ENCODE measurements at places on chromosomes 16 and 17.
A peak's percentile ranks its signal among the peaks of the same experiment; 100 is the strongest.

DNA sequence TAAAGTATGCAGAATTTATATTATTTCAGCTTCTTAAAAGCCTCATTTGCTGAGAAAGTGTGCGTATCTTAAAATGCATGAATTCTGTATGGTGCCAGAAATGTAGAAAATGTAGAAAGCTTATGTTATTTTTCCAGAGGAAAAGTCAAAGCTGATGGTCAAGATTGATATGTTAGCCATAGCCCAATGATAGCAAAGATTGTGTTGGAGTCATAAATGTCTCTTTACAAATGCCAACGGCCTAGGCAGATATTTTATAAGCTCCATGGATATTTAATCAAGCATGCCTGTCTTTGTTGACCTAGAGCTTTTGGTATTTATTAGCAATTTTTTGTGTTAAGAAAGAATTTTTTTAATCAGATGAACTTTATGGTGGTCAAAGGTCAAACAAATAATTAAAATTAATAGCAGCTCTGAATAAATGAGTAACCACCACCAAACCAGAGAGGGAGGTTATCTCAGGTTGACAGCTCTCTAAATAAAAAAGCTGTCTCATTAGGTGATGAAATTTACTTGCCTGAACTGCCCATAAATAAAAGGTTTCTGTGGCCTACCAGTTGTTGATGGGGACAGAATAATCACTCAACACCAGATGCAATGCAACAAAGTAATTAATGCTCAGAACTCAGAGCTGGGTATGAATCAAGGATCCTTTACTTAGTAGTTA lies 28.5 kb downstream of the CLEC3A start:
- DNase-seq, result no peak

GRCh38 chr17:4026255-4026654 lies 62.0 kb upstream of the ATP2A3 start:
- no peak for DNase-seq

DNA sequence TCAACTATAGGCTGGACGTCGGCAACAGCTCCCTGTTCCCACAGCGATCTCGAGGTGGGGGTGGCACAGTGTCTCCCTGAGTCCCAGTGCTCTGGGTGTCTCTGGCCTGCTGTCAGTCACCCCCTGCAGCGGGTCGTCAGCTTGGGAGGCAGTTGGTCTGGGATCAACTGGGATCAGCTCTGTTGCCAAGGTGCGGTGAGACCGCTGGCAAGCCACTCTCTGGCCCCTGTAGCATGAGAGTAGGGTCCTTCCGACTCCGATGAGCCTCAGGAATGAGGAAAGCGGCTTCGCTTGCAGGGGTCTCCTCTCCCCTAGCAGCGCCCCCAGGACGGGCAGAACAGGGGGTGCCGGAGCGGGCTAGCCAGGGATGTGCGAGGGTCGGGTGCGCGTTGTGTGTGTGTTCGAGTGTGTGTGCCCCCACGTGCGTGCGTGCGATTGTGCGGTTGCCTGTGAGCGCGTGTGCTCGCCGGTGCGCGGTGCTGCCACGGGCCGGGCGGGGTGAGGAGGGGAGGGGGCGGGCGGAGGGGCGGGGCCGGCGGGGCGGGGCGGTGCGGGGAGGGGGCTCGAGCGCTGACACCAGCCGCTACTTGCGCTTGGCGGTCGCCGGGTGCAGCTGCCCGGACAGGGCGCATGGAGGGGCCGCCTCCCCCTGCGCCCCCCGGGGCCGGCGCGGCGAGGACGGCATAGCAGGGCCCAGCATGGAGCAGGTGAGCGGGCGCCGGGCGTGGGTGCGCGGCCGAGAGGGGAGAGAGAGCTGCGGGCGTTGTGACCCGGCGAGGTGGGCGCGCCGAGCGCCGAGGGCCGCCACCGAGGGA lies 9.4 kb upstream of the ARHGAP23 start:
- DNase-seq, result peak; percentile 61

GRCh38 chr17:41315814-41316445 lies 420 bp upstream of the KRTAP17-1 start:
- no peak for DNase-seq

DNA sequence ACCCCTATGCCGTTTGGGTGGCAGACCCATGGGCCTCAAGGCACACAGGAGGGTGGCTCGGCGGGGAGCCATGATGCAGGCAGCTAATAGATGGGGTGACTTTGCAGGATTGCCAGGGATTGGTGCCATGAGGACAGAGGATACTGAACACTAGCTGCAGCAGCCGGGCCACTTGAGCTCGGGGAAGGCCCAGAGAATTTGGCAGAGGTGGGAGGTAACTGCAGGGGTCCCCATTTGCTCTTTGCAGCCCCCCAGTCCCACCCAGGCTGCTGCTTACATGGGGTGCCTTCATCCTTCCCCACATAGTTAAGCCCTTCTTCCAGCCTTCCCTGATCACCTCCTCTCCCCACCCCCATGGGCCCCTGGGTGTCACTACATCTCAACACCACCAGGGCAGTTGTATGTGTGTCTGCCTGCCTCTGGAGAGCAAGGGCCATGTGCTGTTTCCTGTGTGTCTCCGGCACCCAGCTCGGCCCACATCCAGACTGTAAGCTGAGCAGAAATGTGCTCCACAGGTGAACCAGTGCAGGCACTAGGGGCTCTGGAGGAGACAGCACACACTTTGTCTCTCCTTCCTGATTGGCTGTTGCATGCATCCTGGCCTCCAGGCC lies 52.0 kb downstream of the SREBF1 start:
- no peak for DNase-seq

GRCh38 chr17:3448059-3448665 lies 14.5 kb upstream of the OR1E2 start:
- no peak for DNase-seq

- DNase-seq, result peak; percentile 54
These were observed 22.2 kb upstream of the DNAH17 start for GRCh38 chr17:78599419-78599818.

- no peak for DNase-seq
These were observed 495.1 kb downstream of the CDH11 start for GRCh38 chr16:64626776-64627175.

DNA sequence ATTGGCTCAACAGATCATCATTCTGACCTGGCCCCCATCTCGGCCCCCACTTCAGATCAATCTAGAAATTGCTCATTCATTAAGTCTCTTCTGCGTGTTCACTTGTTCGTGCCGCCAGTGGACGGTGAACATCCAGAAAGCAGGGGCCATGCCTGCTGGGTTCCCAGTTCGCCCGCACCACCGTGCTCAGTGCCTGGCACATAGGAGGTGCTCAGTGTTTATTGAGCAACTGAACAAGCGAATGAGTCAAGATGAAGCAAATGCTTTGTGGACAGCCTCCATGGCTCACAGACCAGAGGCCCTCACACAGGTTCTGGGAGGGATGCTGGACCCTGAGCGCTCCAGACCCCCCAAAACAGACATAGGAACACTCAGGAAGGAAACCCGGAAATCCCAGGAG lies 13.9 kb downstream of the BEAN1 start:
- DNase-seq, result no peak

- DNase-seq, result peak; percentile 9
These were observed 52.9 kb downstream of the RMI2 start for GRCh38 chr16:11398136-11398535.

DNA sequence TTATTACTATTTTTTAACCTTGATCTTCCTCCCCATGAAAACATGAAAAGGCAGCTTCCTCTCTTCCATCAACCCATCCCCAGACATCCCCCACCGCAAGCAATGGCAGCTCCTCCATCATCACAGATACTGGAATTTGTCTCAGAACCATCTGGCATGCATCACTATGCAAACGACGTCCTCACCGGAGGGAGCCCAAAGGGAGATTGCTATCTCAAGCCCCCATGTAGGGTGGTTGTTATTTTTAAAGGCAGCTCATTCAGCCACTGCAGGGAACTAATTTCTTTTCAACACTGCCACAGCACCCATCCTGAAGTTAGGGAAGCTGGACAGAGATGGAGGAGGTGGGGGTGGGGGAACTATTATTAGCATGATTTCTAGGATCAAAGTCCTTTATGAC lies 222.5 kb downstream of the FOXL1 start:
- no peak for DNase-seq

DNA sequence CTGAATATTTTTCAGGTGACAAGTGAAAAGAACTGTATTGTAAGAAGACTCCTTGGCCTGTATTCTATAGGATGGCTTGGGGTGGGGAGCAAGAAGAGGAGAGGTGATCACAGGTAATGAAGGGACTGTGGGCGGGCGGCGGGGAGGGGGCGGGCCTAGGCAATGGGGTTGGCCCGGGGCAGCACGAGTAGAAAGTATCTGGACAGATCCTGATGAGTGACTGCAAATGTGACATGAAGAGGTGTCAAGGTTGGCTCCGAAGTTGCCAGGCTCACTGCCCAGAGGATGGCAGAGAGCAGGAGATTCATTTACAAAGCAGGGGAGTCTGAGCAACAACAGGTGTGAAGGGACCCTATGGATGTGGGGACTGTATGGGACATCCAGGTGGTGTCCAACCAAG lies 10.8 kb upstream of the G6PC1 start:
- no peak for DNase-seq

GRCh38 chr16:79613009-79613408 lies 12.5 kb upstream of the MAF start:
- no peak for DNase-seq

DNA sequence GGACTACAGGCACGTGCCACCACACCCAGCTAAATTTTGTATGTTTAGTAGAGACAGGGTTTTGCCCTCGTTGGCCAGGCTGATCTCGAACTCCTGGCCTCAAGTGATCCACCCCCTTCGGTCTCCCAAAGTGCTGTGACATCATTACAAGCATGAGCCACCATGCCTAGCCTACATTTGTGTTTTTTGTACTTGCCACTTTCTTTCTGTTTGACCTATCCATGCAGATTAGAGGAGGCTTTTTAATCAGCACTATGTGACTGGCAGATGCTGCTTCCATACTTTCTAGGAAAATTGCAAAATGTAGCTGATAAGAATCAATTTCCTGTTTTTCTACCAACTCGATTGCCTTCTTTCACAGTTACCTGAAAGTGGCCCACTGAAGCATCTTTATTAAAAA lies 57.3 kb downstream of the B9D1 start:
- no peak for DNase-seq

GRCh38 chr16:27491894-27492587 lies 57.7 kb downstream of the GTF3C1 start:
- DNase-seq, result no peak

GRCh38 chr16:81740169-81740568 lies 38.9 kb upstream of the PLCG2 start:
- DNase-seq, result no peak

DNA sequence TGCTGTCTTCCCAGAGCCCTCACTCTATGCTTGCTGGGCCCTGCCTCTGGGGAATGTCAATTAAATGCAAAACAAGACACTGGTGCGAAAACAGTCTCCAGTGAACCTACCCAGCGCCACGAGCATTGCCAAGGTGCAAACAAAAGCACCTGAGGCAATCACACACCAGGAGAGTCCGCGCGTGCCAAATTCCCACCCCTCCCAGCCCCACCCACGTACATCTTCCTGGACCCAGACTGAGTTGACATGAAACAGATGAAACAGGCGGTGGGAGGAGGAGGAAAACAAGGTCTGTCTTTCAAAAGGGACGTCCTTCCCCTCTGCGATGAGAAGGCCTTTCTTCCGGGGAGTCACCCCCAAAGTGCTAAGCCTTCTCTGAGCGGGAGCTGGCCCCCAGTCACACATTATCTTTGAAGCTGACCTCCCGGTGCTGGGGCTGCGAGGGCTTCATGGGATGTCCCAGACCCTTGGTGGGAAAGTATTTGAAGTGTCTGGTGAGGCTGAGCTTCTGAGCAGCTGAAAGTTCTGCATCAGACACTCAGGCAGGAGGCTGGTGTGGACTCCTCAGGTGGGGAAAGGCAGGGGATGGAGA lies 200.4 kb downstream of the AXIN2 start:
- DNase-seq, result no peak

DNA sequence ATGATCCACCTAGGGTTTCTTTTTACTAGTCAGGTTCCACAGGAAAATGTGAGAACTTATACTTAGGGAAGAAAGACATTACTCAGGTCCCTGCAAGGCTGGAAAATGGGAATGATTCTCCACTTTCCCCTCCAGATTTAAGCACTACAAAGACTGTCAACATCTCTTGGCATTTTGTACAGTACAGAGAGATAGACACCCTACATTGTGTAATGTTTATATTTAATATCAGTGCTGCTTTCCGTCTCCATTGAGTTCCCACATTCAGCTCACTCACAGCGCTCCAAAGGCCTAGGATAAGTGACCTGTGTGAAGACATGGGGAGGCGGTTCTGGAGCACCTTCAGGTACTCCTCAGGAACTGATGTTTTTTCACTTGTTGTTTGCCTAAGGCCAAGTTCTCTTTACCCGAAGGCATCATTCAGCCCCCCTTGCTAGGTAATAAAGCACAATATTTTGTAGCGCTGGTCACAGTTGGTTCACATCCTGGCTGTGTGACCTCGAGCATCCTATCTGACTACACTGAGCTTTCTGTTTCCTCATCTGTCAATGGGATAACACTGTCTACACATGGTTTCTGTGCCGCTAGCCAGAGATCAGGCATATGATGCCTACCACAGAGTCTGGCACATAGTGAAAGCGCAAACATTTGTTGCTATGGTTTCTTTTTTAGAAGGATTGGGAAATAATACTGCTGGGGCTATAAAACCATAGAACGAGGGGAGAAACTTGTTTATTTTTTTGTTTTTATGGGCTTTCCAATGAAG lies 226.6 kb downstream of the ZFHX3 start:
- DNase-seq, result no peak

DNA sequence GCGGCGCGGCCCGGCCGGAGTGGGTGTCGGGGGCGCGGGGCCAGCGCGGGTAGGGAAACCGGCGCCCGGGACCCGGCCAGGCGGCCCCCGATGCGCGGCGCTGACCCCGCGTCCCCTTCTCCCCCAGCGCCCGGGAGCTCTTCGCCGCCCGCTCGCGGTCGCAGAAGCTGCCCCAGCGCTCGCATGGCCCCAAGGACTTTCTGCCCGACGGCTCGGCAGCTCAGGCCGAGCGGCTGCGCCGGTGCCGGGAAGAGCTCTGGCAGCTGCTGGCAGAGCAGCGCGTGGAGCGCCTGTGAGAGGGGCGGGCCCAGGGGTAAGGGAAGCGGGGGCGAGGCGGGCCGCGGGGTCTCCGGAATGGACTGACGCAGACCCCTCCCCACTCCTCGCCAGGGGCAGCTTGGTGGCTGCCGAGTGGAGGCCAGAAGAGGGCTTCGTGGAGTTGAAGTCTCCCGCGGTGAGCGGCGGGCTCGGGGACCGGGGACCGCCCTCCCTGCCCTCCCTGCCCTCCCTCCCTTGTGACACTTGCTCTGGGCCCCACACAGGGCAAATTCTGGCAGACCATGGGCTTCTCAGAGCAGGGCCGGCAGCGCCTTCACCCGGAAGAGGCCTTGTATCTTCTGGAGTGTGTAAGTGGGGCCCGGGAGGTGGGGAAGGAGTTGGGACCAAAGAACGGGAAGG lies 430 bp downstream of the TSEN54 start:
- DNase-seq, result peak; percentile 59

DNA sequence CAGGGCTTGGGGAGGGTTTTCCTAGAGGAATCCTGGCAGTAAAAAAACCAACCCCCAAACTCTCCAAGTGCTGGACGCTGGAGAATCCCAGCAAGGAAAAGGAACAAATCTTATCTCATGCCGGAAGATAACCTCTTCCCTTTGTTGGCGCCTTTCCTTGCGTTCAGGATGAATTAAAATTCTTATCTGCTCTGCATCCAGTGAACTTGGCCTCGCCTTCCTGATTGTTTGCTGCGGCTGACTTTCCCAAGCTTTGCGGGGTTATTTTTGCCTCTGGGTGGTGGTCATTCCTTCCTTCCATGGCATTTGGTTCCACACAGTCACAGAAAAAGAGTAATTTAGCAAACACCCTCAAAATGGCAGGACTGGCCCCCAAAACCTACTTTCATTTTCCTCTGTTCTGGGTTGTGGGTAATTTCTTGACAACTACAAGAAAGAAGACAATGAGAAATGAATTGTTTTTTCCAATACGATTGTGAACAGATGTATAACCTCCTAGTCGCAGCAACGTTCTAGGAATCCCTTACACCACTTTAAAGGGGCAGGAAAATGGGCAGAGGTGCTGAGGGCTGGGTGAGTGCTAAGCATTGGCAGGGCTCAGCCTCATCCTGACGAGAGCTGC lies 77.8 kb downstream of the MRC2 start:
- no peak for DNase-seq
